EL (cell line): ENCODE measurements at places on chromosomes 7 and 10.
A peak's percentile ranks its signal among the peaks of the same experiment; 100 is the strongest.

DNA sequence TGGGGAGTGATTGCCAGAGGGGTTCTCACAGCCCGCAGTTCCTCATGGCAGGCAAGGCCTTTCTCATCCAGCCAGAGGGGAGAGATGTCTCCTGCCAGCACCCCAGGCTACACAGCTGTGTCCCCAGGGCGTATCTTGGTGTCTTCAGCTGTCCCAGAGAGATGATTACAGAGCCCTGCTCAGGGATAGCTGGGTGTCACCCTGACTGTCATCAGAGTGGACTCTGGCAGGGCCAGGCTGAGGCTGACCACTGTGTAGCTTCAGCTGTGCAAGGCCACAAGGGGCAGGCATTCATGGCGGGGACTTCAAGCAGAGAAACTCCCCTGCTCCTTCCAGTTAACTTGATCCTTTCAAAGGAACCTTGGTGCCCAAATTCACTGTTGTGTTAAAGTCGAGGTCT is 124.2 kb downstream of the RGS10 start:
- DNase-seq = no peak

- DNase-seq = peak; percentile 89
Measured at GRCh38 chr7:130844811-130845580, 111.0 kb upstream of the KLF14 start.

DNA sequence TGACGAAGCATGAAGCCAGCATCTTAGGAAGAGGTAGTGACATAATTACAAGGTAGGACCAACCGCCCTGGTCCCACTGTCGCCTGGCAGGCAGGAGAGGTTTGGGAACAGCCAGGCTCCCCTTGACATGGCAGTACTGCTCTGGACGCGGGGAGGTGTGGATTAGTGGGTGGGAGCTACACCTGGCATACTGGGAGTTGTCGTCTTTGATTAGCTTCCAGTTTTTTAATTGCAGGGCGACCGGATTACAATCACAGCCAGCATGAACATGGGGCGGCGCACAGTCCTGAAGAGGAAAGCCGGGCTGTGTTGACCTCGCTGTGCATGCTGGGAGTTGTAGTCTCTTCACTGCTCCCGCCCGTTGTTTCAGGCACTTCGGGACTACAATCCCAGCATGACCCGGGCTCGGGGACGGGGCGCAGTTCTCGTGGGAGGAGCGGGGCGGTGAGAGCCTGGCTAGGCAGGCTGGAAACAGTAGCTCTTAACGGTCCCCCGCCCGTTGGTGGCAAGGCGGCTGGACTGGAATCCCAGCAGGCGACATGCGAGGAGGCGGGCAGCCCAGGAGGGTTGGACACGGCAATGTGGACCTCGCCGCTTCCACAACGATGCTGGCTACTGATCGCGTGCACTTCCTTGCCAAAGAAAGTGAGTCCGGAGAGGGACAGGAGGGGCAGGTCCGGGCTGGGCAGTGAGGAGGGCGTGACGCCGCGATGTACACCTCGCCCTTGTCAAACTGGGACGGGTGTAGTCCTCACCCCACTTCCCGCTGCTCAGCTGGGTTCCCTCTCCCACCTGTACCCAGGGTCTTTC is 98.0 kb upstream of the ZNF722 start:
- DNase-seq = no peak

GRCh38 chr10:16905320-16905719 is 88.1 kb upstream of the RSU1 start:
- no peak for DNase-seq

GRCh38 chr7:30658479-30659074 is 23.7 kb downstream of the CRHR2 start:
- DNase-seq = no peak

DNA sequence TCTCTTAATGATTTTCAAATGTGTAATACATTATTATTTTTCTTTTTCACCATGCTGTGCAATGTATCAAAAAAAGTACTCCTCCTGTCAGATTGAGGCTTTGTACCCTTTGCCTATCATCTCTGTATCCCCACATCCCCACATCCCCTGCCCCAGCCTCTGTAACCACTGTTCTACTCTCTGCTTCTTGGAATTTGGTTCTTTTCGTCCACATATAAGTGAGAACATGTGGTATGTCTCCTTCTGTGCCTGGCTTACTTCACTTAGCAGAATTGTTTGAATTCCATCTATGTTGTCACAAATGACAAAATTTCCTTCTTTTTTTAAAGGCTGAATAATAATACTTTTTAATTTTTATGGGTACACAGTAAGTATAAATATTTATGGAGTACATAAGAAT is 13.8 kb downstream of the TAF3 start:
- DNase-seq = no peak

DNA sequence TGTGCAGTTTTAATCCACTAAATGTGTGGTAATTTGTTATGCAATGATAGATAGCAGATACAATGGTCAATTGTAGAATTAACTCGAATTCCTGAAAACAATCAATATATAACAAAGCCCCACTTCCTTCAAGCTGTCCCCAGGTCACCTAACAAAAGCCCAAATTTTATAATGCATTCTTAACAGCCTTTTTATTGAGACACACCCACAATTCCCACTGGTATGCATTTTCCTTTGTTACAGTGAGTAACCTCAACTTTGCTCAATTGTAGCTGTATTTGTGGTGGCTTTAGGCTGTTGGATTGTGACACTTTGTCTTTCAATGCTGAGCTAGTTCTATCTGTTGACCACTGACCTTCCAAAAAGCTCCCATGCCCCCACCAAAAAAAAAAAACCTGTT is 279.8 kb upstream of the CACNA2D1 start:
- DNase-seq = no peak

DNA sequence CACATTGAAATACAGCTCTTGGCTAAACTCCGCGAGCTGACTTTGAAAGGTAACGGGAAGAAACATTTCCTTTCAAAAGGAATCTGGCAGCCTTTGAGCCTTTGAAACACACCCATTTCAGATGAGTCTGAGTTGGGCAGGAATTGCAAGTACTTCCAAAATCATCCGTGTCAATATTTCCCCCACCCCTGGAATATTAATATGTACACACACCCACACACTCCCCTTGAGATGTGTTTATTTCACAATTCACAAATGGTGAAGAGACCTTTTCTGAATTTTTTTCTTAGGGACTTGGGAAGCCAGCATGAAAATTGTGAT is 438.7 kb upstream of the NRP1 start:
- DNase-seq = no peak

DNA sequence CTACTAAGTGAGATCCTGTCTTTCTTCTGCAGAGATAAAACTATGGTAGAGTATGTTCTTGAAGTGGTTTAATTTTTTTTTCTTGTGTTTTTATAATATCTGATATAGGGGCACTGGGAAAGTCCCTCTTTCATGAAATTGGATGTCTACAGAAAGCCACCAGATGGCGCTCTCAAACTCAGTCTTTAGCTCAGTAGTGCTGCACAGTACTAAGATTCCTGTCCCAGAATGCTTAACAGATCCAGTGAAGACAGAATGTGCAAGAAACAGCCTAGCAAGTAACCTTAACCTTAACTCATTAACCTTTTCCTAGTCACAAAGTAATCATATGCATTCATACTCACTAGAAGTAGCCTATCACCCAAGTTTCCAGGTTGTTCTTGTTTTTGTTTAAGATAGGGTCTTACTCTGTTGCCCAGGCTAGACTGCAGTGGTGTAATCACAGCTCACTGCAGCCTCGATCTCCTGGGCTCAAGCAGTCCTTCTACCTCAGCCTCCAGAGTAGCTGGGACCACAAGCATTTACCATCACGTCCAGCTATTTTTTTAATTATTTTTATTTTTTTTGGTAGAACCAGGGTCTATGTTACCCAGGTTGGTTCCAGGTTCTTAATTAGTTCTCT is 56.7 kb downstream of the IDE start:
- DNase-seq = peak; percentile 71

DNA sequence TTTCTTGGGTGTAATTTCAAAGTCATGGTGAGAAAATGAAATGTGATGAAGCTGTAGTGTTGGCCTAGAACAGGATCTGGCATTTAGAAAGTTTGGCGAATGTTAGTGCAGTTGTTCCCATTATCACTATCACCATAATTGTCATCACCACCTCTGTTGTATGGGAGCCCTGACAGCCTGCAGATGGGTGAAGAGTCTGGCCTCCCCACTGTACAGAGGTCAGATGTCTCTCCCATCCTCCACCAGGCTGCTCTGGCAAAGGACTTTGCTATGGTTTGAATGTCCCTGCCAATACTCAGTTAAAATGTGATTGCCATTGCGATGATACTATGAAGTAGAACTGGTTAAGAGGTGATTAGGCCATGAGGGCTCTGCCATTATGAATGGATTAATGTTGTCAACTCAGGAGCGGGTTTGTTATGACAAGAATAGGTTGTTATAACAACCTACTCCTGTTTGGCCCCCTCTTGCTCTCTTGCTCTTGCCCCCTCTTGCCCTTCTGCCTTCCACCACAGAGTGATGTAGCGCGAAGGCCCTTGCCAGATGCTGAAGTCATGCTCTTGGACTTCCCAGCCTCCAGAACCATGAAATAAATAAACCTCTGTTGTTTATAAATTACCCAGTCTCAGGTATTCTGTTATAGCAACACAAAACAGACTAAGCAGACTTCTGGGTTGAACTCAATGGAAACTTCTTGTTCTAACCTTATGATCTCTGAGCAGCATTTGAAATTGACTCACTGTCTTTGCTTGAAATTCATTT is 90.0 kb downstream of the GRK5 start:
- no peak for DNase-seq

DNA sequence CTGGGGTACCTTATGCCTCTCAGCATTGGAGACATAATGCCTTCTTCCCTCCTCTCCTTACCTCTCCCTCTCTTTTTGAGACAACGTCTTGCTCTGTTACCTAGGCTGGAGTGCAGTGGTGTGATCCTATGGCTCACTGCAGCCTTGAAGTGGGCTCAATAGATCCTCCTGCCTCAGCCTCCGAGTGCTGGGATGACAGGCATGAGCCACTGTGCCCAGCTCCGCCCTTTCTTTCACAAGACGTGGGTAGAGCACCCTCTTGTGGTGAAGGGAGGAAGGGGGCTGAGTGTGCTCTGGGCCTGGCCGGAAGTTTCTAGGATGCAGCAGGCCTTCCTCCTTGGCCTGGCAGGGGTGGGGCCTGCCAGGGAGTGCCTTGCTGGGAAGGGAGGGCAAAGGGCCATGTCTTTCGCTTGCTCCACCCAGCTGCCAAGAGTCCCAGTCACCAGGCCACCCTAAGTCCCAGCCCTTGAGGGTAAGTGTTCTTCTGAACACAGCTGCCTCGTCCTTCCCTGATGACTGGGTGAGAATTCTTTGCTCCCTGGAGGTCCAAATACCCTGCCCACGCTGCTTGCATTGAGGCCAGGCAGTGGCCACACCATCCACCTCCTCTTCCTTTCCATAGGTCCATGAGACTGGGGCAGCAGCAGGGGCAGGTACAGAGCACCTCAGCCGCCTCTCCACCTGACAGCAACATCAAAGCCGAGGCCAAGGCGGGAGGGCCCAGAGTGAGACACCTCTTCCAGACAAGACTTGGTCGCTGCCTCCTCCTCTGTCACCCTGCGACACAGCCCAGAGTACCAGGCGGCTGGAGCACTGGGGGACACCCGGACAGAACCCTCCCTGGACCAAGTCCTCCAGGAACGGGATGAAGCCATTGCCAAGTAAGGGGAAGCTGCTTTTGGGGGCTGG is 3.7 kb downstream of the ABHD11 start:
- peak; percentile 95 for DNase-seq
